ENCODE measurements at places on chromosomes 6 and 20. TPM values are rescaled to one million over a fixed set of nuclear protein-coding genes. Genes with fewer than 3 reads are reported as not detected.

The ELOVL2 gene
- not detected for total RNA-seq

The HLA-DOB gene
- 8.0 TPM for total RNA-seq

The AKAP12 gene
- 10.0 TPM for total RNA-seq

- DNase-seq = no peak
Observed at GRCh38 chr6:35510916-35511561, 1.7 kb downstream of the TULP1 start.

GRCh38 chr6:9520417-9521151 lies 894.3 kb downstream of the TFAP2A start:
- DNase-seq = no peak

DNA sequence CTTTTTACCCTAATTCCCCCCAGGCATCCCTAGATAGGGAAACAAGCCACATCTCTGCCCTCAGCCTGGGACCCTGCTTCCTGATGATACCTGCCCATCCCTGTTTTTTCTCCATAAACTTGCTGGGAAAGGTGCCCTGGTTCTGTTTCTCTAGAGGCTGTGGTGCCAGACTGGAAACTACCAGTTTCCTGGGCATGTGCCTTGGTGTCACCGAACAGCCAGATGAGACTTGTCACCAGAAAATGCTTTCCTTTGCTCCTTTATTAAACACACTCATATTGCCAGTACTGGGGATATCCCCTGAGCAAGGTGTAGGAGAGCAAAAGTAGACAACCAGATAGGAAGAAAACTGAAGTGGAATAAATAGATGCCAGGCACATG lies 16.8 kb downstream of the SRSF3 start:
- no peak for DNase-seq

All from activated T-cell treated with anti-CD3 and anti-CD28 coated beads, Interleukin-2, amount 50 U/mL, for 72 hours (primary cell).